Urinary bladder (tissue), 4 donors: ENCODE measurements at places on chromosomes 2 and 18.

DNA sequence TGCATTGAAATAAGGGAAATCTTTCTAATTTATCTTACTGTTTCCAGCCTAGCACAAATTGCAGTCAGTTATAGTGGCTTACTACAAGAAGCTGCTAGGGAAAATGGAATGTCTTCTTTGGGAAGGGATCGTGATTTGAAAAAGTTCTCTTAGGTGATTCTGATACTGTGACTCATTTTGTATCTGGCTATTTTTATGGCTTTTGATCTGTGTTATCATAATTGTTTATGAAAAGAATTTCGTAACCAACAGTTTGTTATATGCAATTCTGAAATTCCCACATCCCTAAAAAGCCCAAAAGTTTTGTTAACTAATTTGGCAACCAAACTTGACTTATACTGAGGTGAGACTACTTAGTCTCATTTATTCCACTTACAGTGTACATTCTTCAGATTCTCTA lies 12.4 kb downstream of the PTPN4 start:
- no peak for DNase-seq

DNA sequence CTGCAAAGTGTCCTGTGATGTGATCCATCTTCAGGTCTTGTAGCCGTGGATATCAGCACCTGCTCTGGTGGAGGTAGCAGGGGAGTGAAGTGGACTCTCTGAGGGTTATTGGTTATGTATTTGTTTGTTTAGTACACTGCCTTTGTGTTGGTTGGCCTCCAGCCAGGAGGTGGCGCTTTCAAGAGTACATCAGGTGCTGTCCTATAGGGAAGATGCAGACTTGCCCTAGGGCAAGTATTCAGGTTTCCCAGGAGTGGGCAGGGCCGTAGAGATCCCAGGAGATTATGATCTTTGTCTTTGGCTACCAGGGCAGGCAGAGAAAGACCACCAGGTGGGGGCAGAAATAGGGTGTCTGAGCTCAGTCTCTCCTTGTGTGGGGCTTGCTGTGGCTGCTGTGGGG lies 411.8 kb downstream of the SOX11 start:
- no peak for DNase-seq

DNA sequence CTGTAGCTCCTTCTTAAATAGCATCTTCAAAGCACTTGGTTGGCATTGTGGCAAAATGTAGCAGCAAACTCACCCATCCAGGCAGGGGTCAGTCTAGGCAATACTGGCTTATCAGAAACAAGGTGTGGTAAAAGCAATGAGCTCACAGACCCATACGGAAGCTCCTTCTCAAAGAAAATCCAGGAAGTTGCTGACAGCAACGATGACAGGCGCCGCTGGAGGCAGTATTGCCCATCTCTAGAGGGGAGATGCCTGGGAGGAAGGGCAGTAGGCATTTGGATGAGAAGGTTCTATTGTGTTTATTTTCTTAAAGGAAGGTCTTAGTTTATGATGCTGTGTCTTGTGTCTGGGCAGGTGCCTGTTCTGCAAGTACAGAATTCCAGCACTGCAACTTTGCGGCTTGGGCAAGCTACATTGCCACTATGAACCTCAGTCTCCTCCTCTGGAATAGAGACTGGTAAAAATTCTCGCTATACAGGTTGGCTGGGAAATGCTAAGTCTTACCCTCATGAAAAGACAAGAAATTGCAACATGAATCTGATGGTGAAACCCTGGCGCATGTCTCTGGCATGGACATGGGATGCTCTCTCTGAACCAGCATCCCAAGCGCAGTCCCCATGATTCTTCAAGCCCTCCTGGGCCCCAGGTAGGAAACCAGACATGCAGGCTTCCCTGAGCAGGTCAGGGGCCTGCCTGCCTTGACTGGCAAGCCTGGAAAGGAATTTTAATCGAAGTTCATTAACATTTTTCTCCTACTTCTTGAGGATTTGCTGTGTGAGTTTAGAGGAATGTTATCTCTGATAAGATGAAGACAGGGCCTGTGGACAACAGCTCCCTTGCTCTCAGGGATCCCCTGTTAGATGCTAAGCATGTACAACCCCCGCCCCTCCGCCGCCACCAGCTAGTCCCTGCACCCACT lies 156.0 kb downstream of the TFCP2L1 start:
- DNase-seq, result peak; percentile 14

- no peak for DNase-seq
Observed at GRCh38 chr2:214549946-214550345, 139.1 kb downstream of the VWC2L start.

DNA sequence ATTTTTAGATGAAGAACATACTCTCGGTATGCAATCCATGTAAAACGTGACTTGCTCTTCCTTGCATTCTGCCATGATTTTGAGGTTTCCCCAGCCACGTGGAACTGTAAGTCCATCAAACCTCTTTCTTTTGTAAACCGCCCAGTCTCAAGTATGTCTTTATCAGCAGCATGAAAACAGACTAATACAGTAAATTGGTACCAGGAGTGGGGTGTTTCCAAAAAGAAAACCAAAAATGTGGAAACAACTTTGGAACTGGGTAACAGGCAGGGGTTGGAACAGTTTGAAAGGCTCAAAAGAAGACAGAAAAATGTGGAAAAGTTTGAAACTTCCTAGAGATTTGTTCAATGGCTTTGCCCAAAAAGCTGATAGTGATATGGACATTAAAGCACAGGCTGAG lies 1957.9 kb downstream of the SUCLG1 start:
- no peak for DNase-seq

DNA sequence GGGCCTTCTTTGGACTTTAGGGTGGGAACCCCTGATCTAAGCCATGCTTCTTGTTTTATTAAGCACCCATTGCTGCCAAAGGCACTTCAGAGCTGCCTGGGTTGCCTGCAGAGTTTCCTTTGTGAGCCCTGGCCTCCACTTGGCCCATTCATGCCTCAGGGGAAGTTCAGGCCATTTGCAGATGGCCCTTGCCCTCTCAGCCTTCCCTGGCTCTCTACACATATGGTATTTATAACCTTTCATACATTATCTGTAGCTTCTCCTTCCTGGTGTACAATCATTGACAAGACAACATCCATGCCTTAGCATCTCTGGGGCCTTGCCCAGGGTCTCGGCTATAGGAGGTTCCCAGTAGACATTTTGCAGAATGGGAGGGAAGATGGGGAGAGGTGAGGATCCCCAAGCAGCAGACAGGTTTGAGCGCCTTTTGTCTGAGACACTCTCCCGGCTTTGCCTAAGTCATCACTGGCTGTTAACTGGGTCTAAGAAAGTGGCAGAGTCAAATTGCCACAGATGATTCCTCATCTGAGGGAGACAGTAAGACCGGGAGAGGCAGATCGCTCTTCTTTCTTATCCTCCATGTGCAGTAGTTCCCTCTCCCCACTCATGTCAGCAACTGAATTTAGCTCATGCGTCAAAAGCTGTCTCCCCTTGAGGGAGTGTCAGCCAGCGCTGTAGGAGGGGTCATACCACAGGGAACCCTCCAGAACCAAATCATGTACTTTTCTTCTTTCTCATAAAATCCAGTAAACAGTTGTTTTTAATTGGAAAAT lies 2.7 kb downstream of the EHD3 start:
- no peak for DNase-seq

DNA sequence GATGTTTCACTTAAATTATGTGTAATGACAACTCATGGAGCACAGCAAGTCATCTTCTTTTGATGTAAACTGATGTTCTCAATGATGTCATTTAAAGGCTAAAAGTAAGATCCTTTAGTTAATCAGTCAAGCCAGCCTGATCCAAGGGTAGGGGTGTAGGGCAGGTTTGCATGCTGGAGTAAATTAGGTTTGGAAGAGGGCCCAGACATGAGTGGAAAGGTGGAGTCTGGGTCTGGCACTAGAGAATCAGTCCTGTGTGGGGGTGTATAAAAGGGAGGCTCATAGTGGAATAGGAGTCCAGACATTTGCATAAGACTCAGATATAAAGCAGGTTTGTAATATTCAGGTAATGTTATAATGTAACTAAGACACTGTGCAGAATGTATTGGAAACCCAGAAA lies 88.8 kb upstream of the NYAP2 start:
- no peak for DNase-seq

- no peak for DNase-seq
Observed at GRCh38 chr2:97953853-97954252, 41.9 kb downstream of the TMEM131 start.
